ENCODE measurements at places on chromosomes 1 and 21.
A peak's percentile ranks its signal among the peaks of the same experiment; 100 is the strongest.

DNA sequence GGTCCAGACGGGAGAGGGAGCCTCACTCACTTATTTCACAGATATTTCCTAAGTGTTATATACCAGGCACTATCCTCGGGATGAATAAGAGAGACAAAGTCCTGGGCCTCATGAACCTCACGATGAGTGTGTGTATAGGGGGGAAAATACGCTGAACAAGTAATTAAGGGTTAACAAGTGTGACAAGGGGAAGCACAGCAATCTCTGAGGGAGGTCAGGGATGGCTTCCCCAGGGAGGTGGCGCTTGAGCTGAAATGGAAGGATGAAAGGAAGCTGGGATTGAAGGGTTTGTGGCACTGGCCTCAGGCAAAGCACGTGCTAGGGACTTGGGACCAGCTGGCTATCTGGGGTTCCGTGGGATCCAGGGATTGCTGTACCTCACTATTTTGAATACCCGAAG is 46.4 kb upstream of the SYNC start:
- DNase-seq: no peak
- H3K4me1 ChIP-seq: peaks cover 4% of the 10 kb centered on the region
- H3K36me3 ChIP-seq: peaks cover 3% of the 10 kb centered on the region
- H3K4me3 ChIP-seq: no peak overlapping the region
- no peak overlapping the region for H3K27ac ChIP-seq
- no peaks in the 10 kb centered on the region for H3K27me3 ChIP-seq

DNA sequence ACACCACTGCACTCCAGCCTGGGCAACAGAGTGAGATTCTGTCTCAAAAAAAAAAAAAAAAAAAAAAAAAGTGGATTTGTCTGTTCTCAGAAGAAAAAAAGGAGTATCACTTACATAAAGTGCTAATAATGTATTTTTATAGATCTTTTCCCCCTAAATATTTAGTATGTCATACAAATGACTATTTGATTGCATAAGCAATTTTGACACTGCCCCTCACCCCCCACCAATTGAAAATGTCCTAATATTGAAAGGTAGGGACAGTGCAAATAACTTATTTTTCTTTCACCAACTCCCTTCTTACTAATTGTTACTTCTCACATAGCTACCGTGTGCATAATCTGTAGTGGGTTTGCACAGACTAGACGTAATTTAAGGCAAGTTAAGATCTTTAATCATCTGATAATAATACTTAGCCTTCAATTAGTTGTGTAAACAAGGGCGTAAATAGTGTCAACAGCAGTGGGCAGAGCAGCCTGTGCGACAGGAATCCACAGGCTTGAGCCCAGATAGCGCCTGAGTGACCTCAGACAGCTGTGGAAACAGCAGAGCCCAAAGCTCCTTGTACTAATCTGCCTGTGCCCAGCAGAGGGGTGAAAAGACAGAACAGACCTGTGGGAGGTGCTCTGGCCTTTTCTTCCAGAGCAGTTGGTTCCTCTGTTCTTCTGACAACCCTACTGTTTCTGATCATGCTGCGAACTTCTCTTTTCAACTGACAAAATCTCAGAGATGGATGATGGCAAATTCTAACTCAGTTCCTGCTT is 4.5 kb upstream of the IER5 start:
- H3K27me3 ChIP-seq: peaks cover 7% of the 10 kb centered on the region
- peaks cover 13% of the 10 kb centered on the region for H3K4me1 ChIP-seq
- peak; percentile 42 for DNase-seq
- peak overlapping the region; percentile 15 for H3K27ac ChIP-seq

- no peak for DNase-seq
- peaks cover 33% of the 10 kb centered on the region for H3K27me3 ChIP-seq
- no peak overlapping the region for H3K4me3 ChIP-seq
- no peaks in the 10 kb centered on the region for H3K4me1 ChIP-seq
- H3K36me3 ChIP-seq: no peaks in the 10 kb centered on the region
- no peak overlapping the region for H3K27ac ChIP-seq
Observed at GRCh38 chr1:74674278-74675048, 871 bp upstream of the ERICH3 start.

DNA sequence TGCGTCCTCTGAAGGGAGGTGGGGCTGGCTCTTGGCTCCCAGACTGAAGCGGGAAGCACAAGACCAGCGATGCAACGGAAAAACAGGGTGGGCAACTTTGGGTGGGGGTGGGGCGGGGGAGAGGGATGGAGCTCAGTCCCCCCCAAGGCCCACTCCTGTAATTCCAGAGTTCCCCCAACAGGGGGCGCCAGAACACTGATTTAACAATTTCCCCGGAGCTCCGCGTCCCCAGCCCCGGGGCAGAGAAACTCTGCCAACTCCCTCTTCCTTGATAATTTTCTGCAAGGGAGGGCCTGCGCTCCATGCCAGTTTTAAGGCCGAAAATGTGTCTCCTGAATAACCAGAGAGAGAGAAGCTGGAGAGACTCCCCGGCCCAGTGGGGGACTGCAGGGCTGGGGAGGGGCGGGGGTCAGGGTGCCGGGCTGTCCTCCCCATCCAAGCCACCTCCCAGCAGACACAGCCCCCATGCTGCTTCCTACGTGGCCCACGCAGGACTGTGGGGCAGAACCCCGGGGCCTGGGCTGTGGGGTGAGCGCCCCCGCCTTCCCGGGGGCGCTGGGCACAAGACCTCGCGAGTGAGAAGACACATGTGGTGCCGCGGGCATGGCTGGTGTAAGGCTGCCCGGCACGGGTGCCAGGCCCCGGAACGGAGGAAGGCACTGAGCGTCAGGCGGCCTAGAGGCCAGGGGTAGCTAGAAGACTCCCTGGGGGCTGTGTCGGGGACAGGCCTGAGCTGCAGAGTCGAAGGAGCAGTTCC is 51.4 kb downstream of the KIF21B start:
- DNase-seq: peak; percentile 59
- peak overlapping the region; percentile 65 for H3K27ac ChIP-seq
- H3K27me3 ChIP-seq: no peaks in the 10 kb centered on the region
- H3K4me1 ChIP-seq: peaks cover 13% of the 10 kb centered on the region
- no peak overlapping the region for H3K4me3 ChIP-seq

DNA sequence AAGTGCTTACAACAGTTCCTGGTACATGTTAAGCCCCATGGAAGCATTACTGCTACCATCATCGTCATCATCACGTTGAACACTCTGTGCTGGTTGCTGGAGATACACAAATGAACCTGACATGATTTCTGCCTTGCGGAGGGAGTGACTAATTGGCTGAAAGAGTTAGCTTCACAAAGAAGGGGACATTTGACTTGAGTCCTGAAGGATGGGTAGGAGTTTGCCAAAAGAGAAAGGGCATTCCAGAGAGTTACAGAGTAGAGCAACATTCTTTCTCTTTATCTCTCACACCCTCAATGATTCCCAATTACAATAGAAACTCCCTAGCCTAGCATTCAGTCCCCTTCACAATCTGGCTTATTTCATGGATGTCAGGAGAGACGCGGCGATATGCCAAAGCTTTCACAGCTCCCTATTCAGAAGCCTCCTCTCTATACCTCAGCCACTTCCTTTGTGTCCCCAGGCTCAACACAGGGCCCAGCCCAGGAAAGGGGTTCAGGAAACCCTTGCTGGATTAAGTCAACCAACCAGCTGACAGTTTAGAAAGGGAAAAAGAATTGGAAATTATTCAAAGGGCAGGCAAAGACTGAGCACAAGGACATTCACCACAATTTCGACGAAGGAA is 38.0 kb downstream of the SLC1A7 start:
- H3K36me3 ChIP-seq: peaks cover 4% of the 10 kb centered on the region
- H3K27me3 ChIP-seq: peaks cover 16% of the 10 kb centered on the region
- H3K27ac ChIP-seq: peak overlapping the region; percentile 35
- no peak overlapping the region for H3K4me3 ChIP-seq
- H3K4me1 ChIP-seq: peaks cover 24% of the 10 kb centered on the region

DNA sequence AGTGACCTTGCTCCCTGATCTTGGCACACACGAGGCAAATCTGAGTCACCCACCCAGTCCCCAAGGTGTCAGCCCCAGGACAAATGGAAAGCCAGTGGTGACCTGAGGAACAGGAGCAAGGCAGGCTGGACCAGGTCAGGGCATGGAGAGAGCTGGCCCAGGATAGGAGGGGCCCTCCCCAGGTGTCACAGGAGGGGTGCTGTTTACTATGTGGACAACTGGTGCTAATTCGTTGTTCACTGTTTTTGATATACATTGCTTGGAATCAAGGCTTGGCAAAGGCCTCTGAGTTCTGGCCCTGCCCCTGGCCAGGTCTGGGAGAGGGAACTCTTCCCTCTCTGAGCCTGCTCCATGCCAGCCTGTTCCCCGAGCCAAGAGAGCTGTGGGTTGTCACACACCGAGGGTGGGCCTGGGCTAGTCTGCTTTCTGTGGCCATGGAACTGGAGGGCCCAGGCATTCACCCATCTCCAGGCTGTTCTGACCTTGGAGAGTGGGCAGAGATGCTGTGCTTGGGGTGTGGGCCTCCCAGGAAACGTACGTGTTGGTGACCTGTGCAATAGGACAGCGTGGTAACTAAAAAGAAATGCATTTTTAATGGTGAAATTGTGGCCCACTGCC is 41.8 kb downstream of the CRYAA start:
- H3K4me1 ChIP-seq: no peaks in the 10 kb centered on the region
- H3K4me3 ChIP-seq: no peak overlapping the region
- no peak overlapping the region for H3K27ac ChIP-seq

DNA sequence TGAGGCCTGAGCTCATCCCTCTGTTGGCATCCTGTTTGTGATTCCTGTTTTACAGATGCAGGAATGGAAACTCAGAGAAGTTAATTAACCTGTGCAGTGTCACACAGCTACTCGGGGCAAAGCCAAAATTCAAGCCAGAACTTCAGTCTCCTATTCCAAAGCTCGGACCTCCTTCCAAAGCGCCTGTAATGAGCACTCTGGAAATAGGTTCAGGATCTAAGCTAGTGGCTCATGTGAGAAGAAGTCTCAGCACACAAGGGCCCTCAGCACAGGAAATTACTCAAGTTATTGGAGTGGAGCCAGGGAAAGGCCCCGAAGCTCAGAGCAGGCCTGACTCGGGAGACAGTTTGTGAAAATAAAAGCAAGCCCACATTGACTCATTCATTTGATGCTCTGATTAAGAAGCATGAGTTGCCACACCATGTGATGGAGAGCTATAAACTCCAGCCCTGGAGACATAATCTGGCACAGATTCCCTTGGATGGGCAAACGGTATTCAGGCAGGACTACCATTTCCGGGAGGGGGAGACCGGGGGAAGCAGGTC is 50.6 kb upstream of the LYST start:
- H3K4me3 ChIP-seq: no peak overlapping the region
- DNase-seq: peak; percentile 43
- H3K27me3 ChIP-seq: no peaks in the 10 kb centered on the region
- H3K36me3 ChIP-seq: no peaks in the 10 kb centered on the region
- H3K27ac ChIP-seq: peak overlapping the region; percentile 86
- H3K4me1 ChIP-seq: peaks cover 9% of the 10 kb centered on the region

- no peaks in the 10 kb centered on the region for H3K4me1 ChIP-seq
- H3K27me3 ChIP-seq: peaks cover 17% of the 10 kb centered on the region
- no peak overlapping the region for H3K27ac ChIP-seq
- no peak for DNase-seq
- no peak overlapping the region for H3K4me3 ChIP-seq
Observed at GRCh38 chr1:207134581-207134980, 30.5 kb downstream of the C4BPA start.
